ENCODE measurements at places on chromosomes 2 and 18.

- no peak for DNase-seq
These were observed 77.4 kb downstream of the ABCA12 start for GRCh38 chr2:215060861-215061536.

GRCh38 chr2:157948856-157949255 is 72.7 kb upstream of the ACVR1 start:
- no peak for DNase-seq

- no peak for DNase-seq
These were observed 56.2 kb upstream of the HS6ST1 start for GRCh38 chr2:128374711-128375413.

GRCh38 chr2:184556639-184557038 is 41.7 kb upstream of the ZNF804A start:
- DNase-seq: no peak

DNA sequence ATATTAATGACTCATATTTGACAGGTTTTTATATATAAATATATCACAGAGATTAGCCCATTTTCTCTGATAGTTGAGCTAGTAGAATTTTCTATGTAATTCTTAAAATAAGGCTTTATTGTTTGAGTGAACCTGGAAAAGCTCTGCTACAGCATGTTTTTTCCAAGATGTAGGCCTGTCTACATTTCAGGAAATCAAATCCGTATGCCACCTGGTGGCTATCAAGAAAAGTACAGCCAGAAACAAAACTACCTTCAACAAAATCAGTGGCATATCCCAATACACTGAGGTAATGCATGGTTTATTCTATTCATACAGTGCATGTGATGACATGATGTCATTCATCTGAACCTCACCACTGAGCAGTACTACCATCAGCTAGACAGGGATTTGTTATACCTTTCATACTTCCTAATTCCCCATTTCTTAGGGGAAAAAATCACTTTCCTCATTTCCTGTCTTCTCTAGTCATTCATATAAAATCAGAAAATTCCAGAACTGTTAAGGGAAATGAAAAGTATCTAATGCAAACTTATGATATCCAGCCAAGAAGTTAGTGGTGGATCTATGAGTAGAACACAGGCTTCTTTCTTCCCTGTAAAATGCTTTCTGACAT is 310.4 kb upstream of the SYT4 start:
- peak; percentile 31 for DNase-seq

DNA sequence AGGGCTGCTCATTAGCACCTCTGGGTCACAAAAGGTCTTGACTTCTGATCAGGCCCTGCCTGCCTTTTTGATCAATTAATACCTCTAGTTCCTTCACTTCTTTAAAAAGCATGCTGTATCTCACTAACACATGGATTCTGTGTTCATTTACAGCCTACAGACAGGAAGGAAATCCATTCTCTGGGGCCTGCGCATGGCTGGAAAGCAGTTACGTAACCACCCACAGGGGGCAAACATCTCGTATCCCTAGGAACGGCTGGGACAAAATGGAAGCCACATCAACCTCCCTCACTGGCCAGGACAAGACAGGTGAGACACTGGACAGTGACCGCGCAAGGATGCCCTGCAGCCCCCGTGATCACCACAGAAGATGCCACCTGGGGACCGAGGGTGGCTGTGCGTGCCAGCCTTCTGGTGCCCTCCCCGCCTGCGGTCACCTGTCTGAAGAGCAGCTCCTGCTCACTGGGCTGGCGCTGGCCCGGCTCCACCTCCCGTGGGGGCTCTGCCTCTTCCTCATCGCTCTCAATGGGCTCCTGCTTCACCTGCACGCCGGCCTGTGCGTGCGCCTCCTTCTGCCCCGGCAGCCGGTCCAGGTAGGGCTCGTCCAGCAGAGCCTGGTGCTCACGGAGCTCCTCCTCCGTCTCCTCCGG is 266.9 kb downstream of the TWIST2 start:
- DNase-seq: peak; percentile 74

GRCh38 chr2:152175012-152175367 is 573 bp downstream of the STAM2 start:
- no peak for DNase-seq

GRCh38 chr2:10216677-10217488 is 85.8 kb upstream of the HPCAL1 start:
- no peak for DNase-seq

DNA sequence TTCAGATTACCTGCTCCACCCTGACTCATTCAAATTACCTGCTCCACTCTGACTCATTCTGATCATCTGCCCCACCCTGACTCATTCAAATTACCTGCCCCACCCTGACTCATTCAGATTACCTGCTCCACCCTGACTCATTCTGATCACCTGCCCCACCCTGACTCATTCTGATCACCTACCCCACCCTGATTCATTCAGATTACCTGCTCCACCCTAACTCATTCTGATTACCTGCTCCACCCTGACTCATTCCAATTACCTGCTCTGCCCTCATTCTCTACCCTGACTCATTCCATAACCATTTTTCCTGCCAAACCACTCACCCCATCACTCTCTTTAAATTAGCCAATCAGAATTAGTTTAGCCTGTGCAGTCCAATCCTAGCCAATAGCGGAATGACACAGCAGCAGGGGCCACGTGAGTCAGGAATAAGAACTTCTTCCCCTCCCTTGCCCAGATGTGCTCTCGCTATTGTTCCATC is 26.2 kb downstream of the CFAP53 start:
- no peak for DNase-seq

DNA sequence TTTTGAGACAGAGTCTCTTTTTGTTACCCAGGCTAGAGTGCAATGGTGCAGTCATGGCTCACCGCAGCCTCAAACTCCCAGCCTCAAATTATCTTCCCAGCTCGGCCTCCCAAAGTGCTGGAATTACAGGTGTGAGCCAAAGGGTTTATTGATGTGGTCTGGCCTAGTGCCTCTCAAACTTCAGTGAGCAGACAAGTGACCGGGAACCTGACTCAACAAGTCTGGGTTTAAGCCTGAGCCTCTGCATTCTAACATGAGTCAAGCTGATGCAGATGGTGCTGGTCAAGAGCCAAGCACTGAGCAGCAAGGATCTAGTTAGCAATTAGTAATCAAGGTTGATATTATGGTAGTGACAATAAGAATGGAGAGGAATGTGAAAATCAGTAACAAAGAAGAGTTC is 21.3 kb downstream of the CDK15 start:
- no peak for DNase-seq

DNA sequence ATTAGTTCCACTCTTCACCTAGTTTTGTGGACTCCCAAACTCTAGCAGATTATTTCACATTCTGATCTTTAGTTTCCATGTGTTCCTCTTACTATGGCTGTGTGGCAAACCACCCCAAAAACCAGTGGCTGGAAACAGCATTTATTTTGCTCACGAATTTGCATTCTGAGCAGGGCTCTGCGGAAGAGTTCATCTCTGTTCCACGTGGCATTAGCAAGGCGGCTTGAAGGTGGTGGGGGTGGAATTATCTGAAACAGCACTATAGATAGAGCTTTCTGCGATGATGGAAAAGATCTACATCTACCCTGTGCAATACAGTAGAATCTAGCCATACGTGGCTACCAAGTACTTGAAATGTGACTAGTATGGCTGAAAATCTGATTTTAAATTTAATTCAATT is 5.9 kb downstream of the TWSG1 start:
- DNase-seq: no peak

DNA sequence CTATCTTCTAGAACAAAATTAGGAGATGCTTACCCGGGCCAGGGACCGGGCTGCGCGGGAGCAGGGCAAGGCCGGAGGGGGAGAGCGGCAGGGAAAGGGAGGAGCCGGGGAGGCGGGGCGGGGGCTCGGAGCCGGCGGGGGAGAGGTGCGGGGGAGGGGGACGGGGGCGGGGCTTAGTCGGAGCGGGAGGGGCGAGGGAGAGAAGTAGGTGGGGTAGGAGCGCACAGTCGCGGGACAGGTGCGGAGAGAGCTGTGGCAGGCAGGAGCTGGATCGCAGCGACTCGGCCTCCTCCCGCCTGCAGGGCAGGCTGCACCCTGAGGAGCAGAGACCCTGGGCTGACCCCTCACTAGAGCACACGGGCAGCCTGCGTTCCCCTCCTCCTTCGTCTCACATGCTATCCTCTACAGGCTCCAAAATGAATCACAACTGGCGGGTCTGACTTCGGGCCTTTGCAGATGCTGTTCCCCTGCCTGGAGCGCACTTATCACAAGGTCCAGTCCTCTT is 290.3 kb downstream of the CELF4 start:
- no peak for DNase-seq

- no peak for DNase-seq
These were observed 109.2 kb downstream of the SCN2A start for GRCh38 chr2:165348441-165348840.

DNA sequence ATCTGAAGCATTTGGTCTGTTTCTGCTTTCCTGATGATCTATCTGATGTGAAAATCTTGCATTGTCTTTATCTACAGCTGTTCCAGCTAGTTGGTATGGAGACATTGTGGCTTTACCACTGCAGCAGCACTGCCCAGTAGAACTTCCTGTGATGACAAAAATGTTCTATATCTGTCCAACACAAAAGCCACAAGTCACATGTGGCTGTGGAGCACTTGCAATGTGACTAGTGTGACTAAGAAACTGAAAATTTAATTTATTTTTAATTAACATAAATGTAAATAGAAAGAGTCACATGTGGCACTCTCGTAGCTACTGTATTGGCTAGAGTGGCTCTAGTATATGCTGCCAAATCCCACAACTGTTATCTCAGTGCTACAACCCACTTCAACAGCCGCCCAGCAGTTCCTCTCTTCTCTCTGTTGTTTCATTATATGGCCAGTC is 425.7 kb downstream of the SETBP1 start:
- DNase-seq: peak; percentile 91

GRCh38 chr2:64838817-64839216 is 150.4 kb upstream of the SLC1A4 start:
- DNase-seq: peak; percentile 83

GRCh38 chr2:154495455-154495868 is 203.0 kb upstream of the KCNJ3 start:
- DNase-seq: no peak

DNA sequence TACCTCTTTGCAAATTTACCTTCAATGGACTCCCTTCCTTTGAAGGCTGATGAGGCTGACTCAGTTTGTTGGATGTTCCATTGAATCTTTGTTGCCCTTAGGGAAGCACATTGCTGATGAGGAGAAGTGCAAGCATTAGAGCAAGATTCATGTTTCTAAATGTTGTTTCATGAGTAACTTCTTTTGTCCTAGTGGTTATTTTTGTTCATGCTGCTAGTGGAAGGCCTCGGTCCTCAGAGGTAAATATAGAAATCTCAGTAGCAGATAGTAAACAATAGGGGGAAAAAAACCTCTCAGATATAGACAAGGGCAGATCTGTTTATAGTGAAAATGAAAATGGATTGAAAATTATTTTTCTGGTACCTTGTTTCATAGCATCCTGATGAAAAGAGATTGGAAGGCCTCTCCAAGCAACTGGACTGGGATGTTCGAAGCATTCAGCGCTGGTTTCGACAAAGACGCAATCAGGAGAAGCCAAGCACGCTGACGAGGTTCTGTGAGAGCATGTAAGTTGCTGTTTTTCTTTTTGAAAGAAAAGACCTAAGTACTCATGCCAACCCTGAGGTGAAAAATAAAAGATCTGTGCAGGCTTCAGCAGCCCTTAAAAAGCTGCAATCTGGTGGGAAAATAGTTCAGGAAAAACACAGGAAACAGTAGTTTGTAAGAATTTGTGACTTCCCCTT is 104.9 kb downstream of the CERS6 start:
- DNase-seq: no peak

DNA sequence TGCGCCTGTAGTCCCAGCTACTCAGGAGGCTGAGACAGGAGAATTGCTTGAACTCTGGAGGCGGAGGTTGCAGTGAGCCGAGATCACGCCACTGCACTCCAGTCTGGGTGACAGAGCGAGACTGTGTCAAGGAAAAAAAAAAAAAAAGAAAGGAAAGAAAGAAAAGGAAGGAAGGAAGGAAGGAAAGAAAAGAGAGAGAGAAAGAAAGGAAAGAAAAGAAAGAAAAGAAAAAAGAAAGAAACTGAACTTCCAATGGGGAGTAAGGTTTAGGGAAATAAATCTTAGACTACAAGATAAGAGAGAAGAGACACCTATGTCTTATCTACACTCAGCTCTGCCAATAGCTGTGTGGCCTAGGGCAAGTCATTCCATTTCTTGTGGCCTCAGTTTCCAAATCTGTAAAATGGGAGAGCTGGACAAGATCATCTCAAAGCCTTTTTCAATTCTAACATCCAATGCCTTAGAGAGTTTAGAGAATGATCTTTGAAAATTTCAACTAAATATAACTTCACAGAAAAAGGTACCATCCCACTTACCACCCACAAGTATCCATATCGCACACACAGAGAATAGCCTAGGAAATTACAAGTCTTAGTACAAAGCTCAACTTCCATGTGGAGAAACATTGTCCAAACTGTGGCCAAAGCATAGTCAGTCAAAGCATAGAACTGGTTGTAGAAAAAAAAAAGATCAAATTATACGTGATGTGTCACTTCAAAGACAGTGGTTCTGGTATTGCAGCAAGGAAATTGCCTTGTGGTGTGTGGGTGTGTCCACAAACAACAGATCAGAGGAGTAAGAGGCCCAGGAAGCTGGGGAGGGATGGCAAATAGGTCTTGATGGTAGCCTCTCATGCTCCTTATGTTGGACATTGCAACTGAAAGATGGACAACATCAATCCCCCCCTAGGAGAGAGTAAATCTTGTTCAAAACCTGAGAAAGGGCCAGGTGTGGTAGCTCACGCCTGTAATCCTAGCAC is 42.4 kb downstream of the SLC14A2 start:
- peak; percentile 59 for DNase-seq

- DNase-seq: no peak
These were observed 48.9 kb downstream of the BMP10 start for GRCh38 chr2:68822207-68822872.

DNA sequence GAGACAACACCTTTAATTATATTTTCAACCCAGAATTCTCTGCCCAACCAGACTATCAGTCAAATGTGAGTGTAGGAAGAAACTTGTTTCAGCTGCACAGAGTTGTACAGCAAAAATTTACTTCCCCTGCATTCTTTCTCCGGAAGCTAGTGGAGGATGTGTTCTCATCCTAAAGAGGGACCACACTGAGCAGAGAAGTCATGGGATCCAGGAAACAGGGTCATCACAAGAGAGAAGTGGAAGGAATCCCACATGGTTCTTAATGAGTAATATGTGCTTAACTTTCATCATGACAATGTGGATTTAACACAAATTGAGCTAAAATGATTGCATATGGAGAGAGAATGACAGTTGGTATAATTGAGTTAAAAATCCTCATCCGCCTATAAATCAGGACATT is 78.2 kb downstream of the INPP4A start:
- no peak for DNase-seq

DNA sequence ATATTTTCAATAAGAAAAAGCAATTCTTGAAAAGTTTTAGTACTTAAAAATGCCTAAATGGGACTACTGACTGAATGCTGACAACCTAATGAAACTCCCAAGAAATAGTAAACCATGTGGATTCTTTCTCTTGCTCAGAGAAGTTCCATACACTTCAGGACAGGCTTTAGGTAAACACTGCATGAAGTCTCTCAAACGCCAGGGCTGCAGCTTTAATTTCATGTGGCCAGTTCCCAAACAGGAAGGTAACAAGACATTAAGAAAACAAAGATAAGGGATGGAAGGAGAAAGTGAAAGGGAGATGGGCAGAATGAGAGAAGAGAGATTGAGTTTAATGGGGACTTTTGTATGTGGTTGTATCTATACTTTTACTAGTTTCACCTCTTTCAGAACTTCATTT is 734.7 kb upstream of the PKDCC start:
- no peak for DNase-seq

Measured in NB4 (cell line).